ENCODE measurements at places on chromosomes 12 and 14.

GRCh38 chr12:93846936-93847516 lies 169.9 kb downstream of the CRADD start:
- DNase-seq: no peak

- DNase-seq: no peak
Measured at GRCh38 chr14:29463727-29464395, 463.8 kb downstream of the PRKD1 start.

DNA sequence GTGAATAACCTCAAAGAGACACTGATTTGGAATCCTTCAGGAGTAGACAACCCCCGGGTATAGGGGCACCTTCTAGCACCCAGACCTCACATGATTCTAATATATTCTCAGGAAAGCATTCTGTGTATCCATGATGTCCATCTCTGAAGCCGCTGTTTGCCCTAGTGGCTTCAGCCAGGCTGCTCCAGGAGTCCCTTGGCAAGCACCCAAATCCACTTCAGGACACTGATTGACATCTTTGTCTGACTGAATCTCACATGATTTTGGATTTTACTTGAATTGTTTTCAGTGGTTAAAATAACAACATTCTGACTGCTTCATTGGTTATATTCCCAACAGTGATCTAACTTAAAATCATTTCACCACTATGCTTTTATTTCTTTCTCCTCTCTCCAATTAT lies 390.5 kb upstream of the CLEC14A start:
- no peak for DNase-seq

GRCh38 chr12:1660304-1661187 lies 30.3 kb upstream of the ADIPOR2 start:
- no peak for DNase-seq

DNA sequence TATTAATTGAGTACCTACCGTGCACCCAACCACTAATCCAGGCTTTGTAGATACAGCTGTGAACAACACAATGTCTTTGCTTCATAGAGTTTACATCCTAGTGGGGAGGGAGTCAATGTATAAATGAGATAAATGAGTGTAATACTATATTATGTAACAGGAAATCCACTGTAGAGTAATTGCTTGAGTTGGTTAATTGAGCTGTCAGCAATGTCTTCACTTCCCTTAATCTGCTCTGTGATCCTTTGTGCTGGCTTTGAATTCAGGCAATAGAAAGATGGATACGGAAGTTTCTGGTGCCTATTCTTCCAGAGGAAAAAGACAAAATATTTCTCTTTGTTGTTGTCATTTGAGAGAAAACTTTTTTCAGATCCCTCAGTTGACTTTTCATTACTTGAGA lies 104.0 kb upstream of the SLC16A7 start:
- no peak for DNase-seq

DNA sequence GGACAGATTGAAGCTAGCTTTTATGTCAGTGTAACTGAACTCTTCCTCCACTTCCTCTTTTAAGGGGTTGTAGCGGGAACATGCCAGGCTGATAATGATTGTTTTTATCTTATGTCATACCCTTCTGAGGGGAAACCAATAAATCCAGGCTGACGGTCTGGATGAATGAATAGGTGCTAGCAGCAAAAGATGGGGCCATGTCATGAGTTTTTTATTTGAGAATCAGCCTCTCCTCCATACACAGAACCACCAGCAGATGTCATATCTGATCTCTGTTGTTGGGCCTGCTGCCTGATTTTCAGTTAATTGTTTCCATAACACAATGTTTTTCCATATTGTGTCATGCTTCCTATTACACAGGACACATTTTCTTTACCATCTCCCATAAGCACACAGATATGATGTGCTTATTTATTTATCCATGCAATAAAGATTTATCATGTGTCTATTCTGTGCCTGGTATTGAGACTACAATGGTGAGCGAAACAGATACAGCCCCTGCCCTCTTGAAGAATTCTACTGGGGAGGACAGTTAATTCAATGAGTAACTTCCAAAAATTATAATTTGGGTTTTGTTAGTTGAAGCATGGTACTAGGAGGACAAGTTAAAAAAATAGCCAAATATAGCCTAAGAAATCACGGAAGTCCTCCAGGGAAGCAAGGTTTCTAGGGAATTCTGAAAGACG lies 33.6 kb upstream of the CRY1 start:
- no peak for DNase-seq

GRCh38 chr14:36946872-36947271 lies 225.5 kb downstream of the SLC25A21 start:
- no peak for DNase-seq

Data from activated CD4-positive, CD25-positive, alpha-beta regulatory T cell treated with anti-CD3 and anti-CD28 coated beads, Interleukin-2, amount 50 U/mL, for 72 hours (primary cell).